ENCODE measurements at places on chromosomes 12 and 14.

- no peak for DNase-seq
Observed at GRCh38 chr12:123286652-123287373, 15.2 kb upstream of the CDK2AP1 start.

DNA sequence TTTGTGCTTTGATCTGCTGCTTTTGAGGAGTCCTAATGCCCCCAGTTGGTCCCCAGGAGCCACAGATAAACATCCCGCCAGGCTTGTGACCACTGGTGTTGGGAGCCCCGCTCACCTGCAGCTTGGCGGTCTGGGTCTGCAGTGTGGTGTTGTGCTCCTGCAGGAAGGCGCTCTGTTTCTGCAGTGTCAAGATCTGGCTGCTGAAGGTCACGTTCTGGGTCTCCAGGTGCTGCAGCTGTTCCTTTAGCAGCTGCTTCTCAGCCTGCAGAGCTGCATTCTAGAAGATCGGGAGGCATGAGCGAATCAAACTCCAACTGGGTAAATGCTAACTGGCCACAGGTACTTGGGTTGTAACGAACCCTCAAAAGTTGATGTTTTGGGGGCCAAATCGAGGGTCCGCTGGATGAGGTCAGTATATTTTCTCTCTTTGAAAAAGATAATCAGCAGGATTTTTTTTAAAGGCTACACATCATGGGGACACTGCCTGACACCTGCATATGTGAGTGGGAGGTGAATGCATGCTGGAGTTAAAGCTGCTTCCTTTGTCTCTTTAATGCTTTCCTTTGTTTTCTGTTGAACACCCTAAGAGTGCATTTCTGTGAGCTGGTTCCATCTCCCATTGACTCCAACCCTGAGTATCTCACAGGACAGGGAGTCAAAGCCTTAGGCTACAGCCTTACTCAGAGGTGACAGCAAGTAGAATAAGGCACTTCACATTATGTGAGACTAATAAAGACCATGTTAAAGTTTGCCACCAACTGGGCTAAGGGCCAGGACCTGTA lies 61.3 kb upstream of the GPR68 start:
- DNase-seq, result no peak

DNA sequence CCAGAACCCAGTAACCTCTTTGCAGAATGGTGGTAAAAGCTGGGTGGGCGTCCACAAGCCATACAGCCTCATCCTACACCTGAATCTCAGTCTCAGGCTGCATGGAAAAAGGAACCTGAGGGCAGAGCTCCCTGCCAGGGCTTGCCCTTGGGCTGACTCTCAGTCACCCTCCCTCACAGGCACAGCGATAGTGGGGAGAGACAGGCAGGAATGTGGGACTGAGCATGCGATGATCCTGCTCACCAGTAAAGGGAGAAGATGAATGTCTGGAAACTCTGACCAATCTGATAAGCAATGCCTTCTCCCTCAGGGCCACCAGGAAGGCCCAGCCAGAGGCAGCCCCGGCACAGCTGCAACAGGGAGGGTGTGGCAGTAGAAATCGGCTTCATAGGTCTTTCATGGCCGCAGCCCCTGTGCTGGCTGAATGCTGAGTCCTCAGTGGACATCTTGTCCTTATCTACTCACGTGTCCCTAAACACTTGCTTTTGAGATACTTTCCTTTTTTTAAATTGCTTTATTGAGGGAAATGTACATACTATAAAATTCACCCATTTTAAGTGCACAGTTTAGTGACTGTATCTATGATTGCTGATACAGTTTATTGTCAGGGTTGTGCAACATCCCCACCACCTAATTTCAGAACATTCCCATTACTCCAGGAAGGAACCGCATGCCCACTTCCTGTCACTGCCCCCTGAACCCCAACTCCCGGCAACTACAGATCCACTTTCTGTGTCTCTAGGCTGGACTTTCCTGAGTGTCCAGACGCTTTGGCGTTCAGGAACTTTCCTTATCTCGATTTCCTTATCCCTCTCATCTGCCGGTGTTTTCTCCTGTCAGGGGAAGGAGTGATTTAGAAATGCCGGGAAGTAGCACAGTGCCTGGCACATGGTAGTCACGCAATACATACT lies 258.1 kb downstream of the PCNX1 start:
- no peak for DNase-seq

- DNase-seq, result no peak
Observed at GRCh38 chr12:104384141-104384880, 72.4 kb upstream of the CHST11 start.

DNA sequence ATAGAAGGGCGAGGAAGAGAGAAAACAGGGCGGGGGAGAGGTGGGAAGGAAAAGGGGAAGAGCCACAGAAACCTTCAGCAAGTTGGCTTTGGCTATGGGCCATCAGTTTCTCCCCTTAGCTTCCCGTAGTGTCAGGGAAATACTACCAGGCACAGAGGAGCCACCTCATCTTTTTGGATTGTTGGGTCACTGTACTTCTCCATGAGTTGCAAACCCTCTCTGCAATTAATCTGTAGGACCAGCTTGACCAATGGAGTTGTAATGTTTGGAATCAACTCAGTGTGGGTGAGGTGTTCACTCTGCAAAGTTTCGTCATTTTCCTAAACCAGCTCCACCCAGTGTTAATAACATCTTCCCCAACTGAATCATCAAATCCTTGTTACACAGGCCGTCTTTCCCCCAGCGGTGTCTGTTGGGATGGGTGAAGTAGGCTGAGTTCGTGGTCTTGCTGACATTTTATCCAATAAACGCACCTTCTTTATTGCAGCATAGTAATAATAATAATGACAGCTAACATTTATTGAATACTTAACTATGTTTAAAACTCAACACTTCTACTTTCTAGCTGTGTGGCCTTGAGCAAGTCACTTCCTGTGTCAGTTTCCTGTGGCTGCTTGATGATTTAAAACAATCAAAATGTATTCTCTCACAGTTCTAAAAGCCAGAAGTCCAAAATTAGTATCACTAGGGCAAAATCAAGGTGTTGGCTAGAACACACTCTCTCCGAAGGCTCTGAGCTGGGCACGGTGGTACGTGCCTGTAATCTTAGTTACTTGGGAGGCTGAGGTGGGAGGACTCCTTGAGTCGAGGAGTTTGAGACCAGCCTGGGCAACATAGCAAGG lies 8.1 kb upstream of the GLTP start:
- DNase-seq, result peak; percentile 58

- no peak for DNase-seq
Observed at GRCh38 chr14:61420326-61420725, 98.9 kb downstream of the PRKCH start.

- no peak for DNase-seq
Observed at GRCh38 chr12:99658671-99659349, 11.3 kb downstream of the GARIN6 start.

DNA sequence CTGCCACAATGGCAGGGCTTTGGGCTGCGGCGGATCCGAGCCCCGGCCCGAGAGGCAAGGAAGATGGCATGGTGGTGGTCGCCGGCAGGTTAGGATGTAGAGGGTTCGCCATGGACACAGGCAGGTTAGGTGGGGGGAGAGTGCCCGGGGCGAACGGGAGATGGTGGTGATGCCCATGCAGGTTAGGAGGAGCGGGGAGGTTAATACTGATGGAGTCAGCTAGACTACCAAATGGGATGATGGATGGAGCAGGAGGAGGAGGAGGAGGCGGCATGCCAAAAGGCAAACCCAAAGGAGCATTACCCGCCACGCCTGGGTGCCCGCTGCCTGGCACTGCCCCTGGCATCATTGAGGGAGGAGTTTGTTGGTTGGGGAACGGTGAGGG lies 6.2 kb downstream of the MYL6 start:
- DNase-seq, result peak; percentile 12

GRCh38 chr12:11894890-11895289 lies 175.8 kb upstream of the BCL2L14 start:
- no peak for DNase-seq

GRCh38 chr14:61238611-61239245 lies 42.4 kb downstream of the TMEM30B start:
- no peak for DNase-seq

DNA sequence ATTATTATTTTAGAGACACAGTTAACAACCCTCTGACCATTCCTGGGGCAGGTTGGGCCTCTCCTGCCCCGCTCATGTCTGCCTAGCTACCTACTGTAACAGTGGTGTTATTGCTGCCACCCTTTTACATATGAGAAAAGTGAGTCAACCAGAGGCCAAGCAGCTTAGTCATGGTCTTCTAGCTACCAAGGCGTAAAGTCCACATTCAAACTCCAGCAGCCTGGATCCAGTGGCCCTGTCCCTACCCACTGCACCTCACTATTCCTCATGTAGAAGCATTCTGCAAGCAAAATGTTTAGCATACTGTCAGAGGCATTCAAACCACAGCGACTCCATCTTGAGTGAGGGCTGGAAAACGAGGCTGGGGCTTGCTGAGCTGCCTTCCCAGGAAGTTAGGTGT lies 95.8 kb downstream of the SLC15A4 start:
- no peak for DNase-seq

DNA sequence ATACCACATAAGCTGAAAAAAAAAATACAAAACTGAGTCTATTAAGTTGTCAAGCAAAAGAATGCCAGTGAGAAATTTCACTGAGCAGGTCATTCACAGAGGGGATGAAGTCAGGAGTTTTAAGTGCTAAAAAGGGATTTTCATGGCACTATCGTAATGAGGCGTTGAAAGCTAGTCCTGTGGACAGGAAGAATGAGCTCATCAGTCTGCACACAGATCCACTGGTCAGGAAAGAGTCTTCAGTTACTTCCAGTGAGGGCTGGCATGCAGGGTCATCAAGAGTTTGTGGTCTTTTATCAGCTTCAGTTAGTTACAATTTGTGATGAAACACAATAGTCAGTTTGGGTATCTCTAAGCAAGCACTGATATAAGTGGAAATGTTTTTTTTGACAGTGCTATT lies 88.1 kb upstream of the WSCD2 start:
- DNase-seq, result no peak

DNA sequence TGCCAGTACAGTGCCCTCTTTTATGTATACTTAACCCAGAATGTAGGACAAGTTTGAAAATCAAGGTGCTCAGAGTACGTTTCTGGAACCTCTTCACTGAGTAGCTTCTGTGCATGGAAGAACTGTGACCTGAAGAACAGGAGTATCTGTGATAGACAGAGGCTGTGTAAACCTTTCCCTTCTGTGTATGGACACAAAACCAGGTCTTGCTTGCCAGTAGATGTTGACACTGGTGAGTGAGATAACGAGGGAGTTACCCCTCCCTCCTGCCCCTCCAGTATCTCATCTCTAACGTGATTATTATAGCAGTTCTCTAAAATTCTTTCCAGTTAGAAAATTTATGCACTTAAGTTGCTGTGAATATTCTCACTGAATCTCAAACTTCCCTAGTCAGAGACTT lies 170.8 kb downstream of the RPL10L start:
- no peak for DNase-seq

DNA sequence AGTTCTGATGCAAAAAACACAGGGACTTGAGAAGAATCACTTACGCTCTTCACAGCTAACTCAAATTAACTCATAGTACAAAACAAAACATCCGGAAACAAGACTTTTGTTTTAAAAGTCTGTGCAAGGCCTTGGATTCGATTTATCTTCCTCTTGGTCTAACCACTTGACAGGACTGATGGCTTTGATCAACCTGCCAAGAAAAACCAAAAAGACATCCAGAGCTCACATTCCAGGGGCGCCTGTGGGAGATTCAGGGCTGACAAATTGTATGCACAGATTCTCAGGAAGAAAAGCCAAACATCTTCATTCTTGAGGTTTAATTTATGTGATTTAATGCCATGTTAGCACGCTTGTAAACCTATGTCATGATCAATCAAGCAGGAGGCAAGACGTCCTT lies 129.1 kb upstream of the TMCC3 start:
- DNase-seq, result no peak

DNA sequence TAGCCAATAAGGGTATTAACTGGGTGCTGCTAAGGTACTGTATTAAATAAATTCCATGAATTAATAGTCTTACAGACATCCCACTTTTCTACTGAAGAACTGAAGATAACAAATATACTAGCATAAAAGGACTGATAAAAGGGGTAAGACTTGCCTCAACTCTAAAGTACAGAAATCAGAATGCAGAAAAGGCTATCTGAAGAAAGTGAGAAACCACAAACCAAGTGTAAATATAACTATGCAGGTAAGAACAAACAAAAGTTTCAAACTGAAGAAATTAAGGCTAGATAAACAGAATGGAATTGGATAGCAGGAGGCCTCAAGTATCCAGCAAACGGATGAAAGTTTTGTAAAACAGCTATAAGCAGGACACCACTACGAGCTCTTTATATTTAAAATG lies 29.5 kb downstream of the YAF2 start:
- no peak for DNase-seq

- DNase-seq, result no peak
Observed at GRCh38 chr12:57541717-57542116, 5.3 kb downstream of the DCTN2 start.

- DNase-seq, result no peak
Observed at GRCh38 chr12:55685671-55686070, 22.0 kb downstream of the ITGA7 start.

DNA sequence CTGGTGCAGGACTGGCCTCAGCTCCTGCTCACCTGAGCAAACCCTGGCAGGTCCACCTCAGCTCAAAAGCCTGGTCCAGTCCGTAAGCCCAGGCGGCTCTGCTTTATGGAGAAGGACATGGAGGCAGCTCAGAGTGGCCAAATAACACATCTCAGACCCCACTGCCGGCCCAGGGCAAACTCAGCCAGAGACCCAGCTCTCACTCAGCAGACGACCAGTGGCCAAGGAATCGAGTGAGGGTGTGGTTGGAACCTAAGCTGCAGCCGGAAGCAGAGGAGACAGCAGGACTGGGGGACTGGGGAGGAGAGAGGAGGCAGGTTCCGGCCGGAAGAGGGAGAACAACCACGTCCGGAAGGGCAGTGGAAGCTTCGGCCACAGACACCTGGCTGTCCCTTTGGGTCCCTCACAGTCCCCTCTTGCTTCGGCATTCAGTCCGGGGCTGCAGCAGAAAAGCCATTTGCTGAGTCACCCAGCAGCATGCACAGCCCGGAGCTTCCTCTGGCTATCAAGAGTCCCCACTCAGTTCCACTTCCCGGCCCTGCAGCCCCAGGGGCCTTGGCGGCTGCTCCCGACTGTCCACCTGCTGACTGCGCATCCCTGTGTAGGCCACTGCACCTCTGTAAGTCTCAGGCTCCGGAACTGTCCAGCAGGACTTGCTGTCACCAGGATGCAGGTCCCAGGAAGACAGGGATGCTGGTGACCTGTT lies 104.0 kb downstream of the CALM1 start:
- DNase-seq, result no peak

DNA sequence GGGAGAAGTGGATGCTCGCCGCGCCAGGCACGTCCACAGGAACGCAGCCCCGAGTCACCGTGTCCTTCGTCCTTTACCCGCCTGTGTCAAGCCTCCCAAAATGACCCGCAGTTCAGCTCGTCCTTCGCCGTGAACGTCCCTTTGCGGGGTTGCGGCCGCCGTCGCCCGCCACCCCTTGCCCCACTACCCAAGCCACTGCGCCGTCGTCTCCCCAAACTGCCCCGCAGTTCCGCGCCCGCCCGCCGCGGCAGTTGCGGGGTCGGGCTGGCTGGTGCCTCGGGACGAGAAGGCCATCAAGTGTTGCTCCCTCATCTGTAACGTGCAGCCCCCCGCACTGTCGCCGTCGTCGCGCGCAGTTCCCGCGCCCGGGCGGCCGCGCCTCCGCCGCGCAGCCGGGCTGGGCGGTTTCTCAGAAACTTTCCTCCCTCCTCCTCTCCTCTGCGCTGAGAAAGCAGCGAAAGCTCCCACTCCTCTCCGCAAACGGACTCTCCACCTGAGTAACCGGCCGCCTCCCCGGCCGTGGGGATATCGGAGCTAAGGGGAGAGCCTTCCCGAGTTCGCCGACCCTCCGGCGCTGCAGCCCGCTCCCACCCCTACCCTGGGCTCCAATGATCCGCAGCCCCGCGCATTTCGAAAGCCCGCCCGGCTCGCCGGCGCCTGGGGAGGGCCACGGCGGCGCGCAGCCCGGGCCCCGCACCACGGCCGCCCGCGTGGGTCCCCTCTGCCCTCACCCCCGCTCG lies 6.7 kb downstream of the CDKN1B start:
- DNase-seq, result peak; percentile 54

GRCh38 chr12:129190827-129191226 lies 337.5 kb downstream of the GLT1D1 start:
- DNase-seq, result no peak

Data from CD4-positive, alpha-beta T cell treated with Interleukin-21 for 1 hour (primary cell).